Fibroblast of upper back skin (primary cell): ENCODE measurements at places on chromosomes 16 and 17.

DNA sequence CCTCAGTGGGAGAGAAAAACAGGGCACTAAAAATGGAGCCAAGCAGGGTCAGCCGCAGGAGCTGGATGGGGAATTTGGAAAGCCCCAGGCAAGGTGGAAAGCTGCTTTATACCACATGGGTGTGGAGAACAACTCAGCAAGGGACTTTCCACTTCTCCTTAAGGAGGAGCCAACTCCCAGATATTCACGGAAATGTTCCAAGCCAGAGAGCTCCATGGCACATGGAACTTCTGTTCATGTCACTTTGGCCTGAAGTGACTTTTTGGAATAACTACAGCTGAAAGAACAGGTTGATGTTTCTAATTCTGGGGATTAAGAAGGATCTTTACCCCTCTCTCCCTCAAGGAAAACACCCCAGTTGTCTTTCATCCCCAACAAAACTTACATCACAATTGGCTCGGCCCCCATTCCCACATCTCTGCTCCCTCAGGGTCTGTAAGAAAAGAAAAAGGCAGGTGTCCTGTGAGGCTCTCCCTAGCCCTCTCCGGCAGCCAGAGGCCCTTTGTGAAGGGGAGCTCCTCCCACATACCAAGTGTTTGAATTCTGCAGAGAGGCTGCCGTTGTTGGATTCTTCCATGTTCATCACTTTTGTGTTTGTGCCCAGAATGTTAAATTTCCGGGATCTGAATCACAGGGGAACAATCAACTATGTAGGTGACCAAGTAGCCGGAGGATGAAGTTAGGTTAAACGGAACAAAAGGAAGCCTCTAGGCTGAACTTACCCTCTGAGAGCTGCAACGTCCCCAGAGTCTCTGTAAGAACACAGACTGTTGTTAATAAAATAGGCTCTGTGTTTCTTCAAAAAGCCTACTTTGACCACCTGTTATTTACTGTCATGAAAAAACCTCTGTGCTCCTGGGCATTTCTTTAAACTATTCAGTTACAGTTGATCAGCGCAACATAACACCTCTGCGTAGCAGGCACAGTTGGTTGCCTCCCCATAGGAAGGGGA lies 41.0 kb downstream of the STAT5A start:
- DNase-seq, result peak; percentile 79

DNA sequence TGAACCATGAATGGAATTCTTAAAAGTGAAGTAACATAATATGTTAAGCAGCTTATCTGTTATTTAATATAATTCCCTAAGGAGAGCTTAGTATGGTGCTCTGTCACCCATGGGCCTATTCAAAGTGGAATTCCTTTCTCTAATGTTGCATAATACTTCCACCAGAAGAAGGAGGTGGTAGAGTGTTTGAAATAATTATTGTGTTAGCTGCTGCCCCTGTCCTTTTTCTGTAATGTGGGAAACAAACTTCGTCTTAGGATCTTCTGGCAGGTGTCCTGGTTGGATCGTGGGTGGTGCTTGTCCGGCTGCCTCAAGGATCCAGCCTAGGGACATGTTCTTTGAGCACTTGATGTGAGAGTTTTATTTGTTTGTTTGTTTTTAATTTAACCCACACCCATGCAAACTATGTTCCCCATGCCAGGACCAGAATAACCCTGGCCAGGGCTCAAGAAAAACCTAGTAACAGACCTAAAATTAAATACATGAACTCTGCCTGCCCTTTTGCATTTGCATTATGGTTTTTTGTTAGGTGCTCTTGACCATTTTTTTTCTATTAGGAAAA lies 46.1 kb downstream of the ZNRF1 start:
- DNase-seq, result no peak

GRCh38 chr16:49354991-49355390 lies 18.6 kb upstream of the C16orf78 start:
- DNase-seq, result no peak

DNA sequence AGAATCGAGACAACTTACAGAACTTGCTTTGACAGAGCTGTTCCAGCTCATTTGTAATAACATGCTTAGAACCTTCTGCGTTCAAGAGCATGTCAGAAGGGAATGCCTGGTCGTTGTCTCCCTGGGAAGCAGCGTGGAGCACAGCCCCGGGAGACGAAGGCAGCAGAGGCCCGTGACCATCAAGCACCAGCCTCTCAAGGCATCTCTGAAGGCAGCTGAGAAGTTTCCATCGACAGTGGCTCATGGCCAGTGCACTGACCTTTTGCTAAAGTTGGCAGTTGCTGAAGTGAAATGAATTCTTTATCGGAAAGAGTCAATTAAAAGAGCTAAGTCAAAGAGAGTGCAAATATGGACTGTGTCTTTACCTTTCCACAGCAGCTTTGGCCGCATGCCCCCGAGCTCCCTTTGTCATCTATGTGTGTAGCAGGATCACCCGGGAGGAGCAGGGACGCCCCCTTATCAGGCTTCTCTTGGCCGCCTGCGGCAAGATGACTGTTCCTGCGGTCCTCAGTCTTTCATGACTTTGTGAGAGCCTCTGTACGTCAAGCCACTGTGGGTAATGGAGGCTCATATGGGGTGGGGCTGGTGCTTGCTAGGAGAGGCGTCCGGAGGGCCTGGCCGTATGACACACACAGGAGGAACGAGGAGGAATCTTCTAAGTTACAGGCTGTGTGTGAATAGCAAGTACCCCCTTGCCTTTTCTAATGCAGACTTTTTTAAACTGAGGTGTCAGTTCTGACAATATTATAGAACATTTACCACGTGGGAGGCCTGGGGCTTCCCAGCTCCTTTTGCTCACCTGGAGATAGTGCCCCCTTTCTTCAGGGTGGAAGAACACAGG lies 54.2 kb downstream of the LDHD start:
- DNase-seq, result no peak

DNA sequence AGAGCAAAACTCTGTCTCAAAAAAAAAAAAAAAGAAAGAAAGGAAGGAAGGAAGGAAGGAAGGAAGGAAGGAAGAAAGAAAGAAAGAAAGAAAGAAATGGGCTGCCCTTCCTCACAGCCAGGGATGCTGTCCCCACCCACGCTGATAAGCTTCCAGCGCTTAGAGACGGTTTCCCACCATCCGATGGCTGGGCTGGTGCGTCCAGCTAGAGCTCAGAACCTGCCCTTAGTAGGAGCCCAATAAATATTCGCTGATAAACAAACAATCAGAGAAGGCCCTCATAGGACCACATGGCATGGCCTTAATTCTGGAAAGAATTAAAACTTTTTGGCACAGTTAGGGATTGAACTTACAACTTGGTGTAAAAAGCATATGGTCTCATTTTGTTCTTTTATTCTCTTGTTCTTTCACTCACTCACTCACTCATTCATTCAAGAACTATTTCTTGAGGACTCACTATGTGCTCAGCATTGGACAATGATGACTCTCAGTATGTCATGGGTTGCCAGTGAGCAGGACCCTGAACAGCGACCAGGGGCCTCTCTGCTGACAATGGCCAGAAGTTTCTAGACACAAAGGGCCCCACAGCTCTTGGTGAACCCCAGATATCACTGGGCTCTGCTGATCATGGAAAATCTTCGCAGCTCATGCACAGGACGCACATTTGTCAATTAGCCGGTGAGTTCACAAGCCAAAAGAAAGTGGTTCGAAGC lies 32.5 kb upstream of the TNRC6C start:
- DNase-seq, result no peak

- peak; percentile 87 for DNase-seq
Measured at GRCh38 chr17:63984651-63985386, 12.1 kb upstream of the SCN4A start.

DNA sequence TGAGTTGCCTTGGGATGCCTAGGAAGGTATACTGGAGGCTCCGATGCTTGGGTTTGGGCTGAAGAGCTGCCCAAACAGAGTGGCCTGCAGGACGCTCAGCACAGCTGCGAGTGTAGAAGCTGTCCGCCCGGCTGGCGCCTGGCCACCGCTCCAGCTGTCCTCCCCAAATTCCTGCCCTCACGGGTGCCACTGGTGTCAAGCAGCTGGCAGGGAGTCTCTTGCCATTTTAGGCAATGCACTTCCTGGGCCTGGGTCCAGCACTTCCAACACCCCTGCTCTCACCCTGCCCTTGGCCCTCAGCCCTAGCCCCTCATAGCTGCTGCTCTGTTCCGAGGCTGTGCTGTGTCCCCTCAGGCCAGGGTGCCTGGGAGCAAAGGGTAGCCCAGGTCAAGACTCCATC lies 5.2 kb upstream of the PKMYT1 start:
- no peak for DNase-seq

- no peak for DNase-seq
Measured at GRCh38 chr16:25027781-25028180, 12.6 kb upstream of the ARHGAP17 start.

GRCh38 chr17:45022288-45022648 lies 29.2 kb downstream of the DCAKD start:
- DNase-seq, result no peak

DNA sequence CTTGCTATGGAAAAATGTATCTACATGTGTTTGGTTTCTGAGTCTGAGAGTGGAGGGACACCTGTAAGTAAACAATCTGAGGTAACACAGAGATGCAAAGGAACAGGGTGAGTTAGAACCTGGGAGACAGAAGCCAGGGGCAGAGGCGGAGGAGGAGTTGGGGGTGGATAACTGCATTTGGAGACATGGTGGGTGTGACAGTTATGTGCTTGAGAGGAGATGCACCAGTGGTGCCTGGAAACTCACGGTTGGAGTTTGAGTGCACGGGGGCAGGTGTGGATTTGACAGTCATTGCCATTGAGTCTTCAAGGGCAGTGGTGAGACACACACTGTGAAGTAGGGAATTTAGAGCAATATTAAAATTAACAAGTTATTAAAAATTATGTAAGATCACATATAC lies 6.5 kb downstream of the NUP93 start:
- DNase-seq, result no peak

- peak; percentile 72 for DNase-seq
Measured at GRCh38 chr17:1000597-1001461, 3.9 kb downstream of the TIMM22 start.
